ENCODE measurements at places on chromosomes 7 and 10.

DNA sequence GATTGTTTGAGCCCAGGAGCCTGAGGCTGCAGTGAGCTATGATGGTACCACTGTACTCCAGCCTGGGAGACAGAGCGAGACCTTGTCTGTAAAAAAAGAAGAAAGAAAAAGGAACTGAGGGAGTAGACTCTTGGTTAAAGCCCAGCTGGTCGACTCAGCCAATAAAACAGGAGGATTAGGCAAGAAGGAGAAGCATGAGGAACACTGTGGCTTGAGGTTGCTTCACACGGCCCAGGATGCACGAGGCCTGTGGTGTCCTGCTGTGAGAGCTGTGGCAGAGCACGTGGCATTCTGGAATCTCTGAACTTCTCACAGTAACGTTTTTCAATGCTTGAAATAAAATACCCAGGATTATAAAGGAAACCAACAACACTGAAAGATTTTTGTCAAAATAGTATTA, 93.3 kb downstream of the CUL2 start:
- no peak for DNase-seq

- no peak for DNase-seq
Observed at GRCh38 chr10:3048119-3049019, 19.0 kb upstream of the PFKP start.

GRCh38 chr7:45138433-45139267, 18.9 kb upstream of the RAMP3 start:
- DNase-seq: no peak

- no peak for DNase-seq
Observed at GRCh38 chr10:123865350-123865749, 26.3 kb downstream of the CPXM2 start.

DNA sequence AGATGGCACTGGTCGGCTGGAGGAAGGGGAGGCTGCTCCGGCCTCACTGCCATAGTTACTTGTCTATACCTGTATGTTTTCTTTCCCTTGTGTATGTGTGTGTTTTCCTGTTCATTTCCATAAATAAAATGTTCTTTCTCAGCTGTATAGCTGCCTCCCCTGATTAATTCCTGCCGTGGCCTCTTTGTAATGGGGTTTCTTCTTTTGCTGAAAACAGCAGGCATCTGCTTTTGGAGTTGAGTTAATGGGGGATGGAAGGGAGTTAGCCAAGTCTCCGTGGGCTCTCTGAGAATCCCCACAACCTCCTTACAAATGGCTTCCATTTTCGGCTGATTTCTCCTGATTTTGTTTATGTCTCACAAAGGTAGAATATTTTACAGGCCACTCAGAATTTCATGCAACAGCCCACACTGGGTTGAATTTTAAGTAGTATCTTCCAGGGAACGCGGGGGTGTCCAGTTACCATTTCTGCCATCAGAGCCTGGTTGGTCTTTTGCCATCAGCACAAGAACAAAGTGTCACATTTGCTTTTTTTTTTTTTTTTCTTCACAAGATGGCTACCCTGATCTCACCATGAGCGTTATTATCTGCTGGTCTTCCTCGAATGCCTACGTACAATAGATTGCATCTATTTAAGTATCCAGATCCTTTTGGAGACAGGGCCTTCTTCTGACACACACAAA, 88.1 kb upstream of the NRP1 start:
- DNase-seq: no peak

GRCh38 chr7:133584956-133585668, 332.2 kb downstream of the EXOC4 start:
- DNase-seq: no peak

- DNase-seq: no peak
Observed at GRCh38 chr10:60291344-60291930, 98.2 kb downstream of the ANK3 start.

DNA sequence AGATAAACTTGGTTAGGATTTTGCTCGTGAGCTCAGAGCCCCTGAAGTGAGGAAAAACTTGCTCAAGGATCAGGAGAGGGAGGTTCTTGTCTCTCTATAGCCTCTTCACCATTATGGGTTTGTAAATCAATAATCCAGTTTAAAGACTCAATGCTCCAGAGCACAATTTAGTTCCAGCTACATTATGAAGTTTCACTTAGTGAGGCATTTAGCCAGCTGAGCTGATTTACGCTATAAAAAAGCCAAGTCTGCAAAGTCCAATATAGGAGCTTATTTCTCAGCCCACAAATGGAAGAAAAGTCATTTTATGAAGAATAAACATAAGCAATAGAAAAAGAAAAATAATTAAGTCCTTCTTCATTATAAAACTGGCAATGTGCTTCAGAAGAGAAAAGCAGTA, 130.6 kb downstream of the STRA8 start:
- no peak for DNase-seq

- DNase-seq: no peak
Observed at GRCh38 chr10:24292304-24293293, 83.7 kb downstream of the KIAA1217 start.

GRCh38 chr7:101729241-101729883, 88.1 kb upstream of the CUX1 start:
- no peak for DNase-seq

- no peak for DNase-seq
Observed at GRCh38 chr10:29420744-29421143, 131.9 kb downstream of the LYZL1 start.

DNA sequence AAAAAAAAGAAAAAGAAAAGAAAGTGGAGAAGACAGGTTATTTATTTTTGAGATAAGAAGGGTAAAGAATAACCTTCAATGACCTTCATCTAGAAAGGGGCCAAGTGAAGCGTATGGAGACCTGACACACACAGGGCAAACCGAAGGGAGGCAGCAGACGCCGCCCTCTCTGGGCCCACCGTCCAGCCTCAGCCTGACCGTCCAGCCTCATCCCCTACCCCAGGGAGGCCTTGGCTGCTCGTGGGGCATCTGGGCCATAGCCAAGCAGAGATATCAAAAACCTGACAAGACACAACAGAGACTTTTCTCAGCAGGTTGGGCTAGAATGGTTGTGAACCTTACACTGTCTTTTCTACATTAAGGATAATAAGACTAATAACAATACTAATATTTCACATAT, 10.9 kb downstream of the PRKAG2 start:
- DNase-seq: no peak

- no peak for DNase-seq
Observed at GRCh38 chr7:129854401-129854800, 98.4 kb downstream of the UBE2H start.

- no peak for DNase-seq
Observed at GRCh38 chr10:86944471-86944870, 12.9 kb downstream of the MMRN2 start.

DNA sequence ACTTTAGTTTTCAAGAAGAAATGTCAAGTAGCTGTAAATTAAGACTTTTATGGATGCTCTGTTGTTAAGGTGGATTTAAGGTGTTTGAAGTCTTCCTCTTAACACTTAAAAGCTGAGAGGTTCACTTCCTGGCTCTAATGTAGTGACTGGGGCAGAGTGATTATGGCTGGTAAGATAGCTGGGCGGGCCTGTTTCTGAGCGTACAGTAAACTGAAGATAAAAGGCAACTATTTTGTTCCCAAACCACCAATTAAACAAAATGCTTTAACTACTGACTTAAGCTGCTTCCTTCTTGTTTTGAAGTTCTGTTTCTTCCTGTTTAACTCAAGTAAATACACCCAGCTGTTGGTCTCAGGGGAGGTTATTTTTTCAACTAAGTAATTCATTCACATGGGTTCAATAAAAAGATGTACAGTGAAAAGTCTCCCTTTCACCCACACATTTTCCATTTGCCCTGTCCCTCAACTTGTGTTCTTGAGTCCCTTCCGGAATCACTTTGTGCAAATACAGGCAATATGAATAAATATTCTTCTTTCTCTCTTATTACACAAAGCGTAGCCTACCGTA, 19.3 kb downstream of the VWA2 start:
- no peak for DNase-seq

GRCh38 chr10:7488418-7488829, 77.6 kb upstream of the SFMBT2 start:
- no peak for DNase-seq

- DNase-seq: no peak
Observed at GRCh38 chr7:2701832-2702593, 14.0 kb downstream of the AMZ1 start.

- DNase-seq: no peak
Observed at GRCh38 chr7:90067171-90067570, 87.1 kb upstream of the STEAP1 start.

- no peak for DNase-seq
Observed at GRCh38 chr10:93790439-93790838, 32.7 kb downstream of the LGI1 start.

DNA sequence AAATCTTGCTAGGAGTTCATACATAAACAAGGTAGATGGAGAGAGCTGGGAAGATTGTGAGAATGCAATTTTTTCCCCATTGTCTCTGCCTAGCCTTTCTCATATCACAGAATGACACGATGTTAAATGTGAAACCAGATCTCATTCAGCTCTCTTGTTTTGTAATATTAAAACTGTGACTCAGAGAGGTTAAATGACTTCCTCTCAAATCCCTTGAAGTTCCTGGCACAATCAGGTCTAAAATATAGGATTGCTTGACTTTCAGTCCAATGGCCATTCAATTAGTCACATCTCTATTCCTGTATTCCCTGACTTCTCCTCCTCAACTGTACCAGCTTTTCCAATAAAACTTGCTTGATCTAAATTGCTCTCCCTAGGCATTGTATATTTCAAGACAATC, 3.1 kb downstream of the ANKRD22 start:
- DNase-seq: peak; percentile 75

GRCh38 chr7:82375129-82375528, 68.4 kb downstream of the CACNA2D1 start:
- DNase-seq: no peak

- no peak for DNase-seq
Observed at GRCh38 chr7:137834552-137834951, 12.2 kb downstream of the DGKI start.

- no peak for DNase-seq
Observed at GRCh38 chr7:128919881-128920799, 9.6 kb upstream of the KCP start.

- peak; percentile 8 for DNase-seq
Observed at GRCh38 chr10:64396105-64396708, 875.0 kb downstream of the REEP3 start.

GRCh38 chr10:29346296-29347001, 57.6 kb downstream of the LYZL1 start:
- no peak for DNase-seq

- no peak for DNase-seq
Observed at GRCh38 chr7:100719523-100720278, 567 bp upstream of the EPO start.

DNA sequence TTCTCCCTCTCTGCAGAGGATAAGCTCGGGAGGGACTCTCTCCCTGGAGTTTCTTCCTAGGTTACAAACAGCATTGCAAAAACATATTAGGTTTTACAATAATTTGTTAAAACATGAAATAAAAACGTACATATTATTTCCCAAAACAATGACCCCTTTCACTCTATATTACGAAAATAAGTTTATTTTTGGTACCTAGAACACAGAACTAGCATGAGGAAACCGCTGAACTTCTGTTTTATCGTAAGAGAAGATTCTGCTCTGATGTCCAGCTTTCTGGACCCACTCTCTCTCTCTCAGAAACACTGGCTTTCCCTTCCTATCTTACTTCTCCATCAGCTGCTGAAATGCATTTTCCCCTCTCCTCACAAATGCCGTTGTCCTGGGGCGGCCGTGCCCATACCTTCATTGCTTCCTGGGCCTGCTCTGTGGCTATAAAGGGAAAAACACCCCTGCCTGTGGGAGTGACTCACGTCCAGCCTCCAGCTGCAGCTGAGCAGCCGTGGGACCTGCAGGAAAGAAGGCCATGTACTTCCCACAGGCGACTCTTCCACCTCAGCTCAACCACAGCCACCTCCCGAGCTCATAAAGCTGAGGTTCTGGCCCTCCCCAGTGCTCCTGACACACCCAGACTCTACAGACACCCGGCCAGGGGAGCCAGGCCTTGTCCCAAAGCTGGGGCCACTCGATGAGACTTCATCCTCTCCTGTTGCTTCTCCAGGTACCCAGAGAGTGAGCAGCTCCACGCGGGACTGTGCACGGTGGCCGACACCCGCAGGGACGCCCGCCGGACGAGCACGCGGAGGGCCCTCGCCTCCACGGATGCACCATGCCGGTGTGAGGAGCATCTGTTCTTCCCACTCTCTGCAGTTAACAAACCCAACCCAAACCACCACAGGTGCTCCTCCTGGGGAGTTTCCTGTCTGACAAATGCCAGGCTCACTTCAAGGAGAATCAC, 3.1 kb downstream of the GPER1 start:
- DNase-seq: no peak

DNA sequence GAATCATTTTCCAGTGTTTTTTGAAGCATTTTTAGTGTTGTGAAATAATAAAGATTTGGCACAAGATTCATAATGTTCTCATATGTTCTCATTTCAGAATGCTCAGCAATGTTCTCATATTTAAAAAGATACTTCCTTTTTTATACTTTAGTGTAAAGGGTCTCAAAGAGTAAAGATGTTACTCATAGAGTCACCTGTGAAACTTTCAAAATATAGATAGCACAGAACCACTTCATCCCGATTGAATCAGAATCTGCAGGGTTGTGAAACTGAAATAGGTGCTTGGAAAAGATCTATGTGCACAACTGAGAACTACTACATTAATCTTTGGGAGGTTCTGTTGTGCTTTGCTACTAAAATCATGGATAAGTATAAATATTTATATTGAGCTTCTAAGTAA, 144.7 kb downstream of the MDFIC start:
- DNase-seq: no peak

- no peak for DNase-seq
Observed at GRCh38 chr10:5896208-5897052, 6.4 kb downstream of the FBH1 start.

DNA sequence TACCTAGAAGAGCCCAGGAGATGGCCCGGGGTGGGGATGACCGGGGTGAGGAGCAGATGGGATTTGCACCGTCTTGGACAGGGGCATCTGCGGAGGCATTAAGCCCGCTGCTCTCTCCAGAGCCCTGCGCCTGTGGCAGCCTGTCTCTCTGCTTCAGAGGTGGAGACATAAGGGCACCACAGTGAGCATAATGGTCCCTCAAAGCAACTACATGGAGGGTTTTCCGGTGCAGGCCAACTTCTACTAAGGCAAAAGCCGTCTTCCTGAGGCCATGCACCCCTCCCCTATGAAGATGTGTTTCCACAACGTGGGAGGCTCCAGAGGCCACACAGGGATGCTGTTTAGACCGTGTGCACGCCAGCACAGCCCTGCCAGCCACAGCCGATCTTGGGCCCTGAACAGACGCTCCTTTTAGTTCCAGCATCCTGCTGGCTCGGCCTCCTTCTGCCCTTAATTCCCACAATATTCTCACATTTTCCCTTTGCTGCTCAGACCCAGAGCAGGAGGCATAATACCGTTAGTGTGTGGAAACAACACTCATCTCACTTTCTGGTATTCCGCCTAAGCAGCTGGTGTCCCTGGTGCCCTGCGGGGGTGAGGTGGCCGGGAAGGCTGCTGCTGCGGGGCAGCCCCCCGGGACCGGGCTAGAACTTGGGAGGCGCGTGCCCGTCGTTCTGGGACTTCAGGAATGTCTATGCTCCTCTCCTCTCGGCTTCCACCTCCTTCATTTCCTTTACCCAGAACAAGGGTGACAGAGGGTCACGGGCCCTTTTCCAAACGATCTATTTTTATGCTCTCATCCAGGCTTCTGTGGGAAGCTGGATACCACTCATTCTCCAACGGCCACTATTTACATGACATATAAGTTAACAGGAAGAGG, 266.9 kb downstream of the TNS3 start:
- DNase-seq: no peak

Data from RKO (cell line).